ENCODE measurements at places on chromosomes 11 and 22.

DNA sequence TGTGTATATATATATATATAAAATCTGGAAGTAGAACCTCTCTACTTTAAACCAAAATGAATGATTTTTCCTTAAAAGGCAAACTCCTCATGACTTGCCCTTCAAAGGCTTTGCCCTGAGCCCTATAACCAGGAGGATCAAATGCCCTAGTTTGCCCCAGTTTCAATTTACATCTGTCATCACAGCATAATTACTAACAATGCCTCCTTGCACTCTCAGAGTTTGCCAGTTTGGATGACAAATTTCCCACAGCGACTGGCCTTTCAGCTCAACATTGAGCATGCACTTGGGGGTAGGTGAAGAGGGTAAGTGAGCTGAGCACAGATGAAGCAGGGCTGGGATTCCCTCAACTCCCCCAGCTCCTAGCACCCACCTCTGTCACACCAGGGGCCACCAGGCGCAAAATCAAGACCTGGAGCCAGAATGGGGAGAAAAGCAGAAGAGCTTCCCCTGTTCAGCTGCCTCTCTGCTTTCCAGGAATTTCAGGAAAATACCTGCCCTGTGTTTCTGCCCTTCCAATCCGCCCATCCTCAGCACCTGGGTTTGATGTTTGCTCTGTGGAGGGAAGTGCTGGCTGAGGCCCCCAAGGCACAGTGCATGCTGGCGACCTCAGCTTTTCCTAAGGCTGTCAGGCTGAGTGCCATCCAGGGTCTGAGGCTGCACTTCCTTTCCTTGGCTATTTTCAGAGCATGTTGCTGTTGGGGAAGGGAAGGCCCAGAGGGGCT lies 67.5 kb downstream of the ADAMTS15 start:
- DNase-seq: no peak
- H3K4me3 ChIP-seq: no peak overlapping the region
- no peak overlapping the region for H3K27ac ChIP-seq
- H3K4me1 ChIP-seq: no peaks in the 10 kb centered on the region
- no peaks in the 10 kb centered on the region for H3K36me3 ChIP-seq

DNA sequence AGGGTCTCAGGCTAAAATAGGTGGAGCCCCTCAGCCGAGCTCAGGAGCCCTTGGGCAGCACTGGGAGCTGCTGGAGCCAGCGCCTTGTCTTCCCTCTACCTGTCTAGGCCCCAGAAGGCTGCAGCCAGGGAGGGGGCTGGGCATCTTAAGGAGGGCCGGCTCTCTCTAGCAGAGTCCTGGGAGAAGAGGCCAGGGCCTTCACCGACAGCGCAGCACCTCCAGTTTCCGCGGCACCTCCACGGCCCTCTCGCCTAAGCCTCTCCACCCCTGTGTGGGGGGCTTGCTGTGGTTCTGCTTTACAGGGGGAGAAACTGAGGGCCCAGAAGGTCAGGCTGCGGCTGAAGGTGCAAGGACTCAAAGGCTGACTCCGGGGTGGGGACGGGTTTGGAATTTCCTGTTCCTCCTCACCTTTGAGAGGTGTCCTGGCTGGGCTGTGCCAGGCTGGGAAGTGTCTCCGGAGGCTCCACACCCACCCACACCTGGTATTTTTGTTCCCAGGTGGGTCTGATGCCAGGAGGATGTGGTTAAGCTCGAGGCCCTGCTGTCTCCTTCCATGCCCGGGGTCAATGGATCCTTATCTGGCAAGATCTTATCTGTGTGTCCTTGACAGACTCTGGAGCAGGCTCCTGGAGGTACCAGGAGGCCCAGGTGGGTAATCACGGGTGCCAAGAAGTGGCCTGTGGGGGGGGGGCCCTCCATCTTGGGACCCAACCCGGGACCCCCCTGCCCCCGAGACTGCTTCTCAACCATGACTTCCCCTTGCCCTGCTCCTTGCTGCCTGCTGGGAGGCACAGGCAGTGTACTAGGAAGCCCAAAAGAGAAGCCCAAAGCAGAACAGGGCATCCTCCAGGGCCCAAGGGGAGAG lies 95.3 kb upstream of the FGF3 start:
- no peak for DNase-seq
- H3K4me3 ChIP-seq: no peak overlapping the region
- peaks cover 5% of the 10 kb centered on the region for H3K27me3 ChIP-seq
- no peaks in the 10 kb centered on the region for H3K36me3 ChIP-seq

- H3K4me3 ChIP-seq: peak overlapping the region; percentile 71
- DNase-seq: peak; percentile 43
- H3K27me3 ChIP-seq: peaks cover 27% of the 10 kb centered on the region
- no peak overlapping the region for H3K27ac ChIP-seq
These were observed 1.7 kb upstream of the RTN4RL2 start for GRCh38 chr11:57458410-57459163.

DNA sequence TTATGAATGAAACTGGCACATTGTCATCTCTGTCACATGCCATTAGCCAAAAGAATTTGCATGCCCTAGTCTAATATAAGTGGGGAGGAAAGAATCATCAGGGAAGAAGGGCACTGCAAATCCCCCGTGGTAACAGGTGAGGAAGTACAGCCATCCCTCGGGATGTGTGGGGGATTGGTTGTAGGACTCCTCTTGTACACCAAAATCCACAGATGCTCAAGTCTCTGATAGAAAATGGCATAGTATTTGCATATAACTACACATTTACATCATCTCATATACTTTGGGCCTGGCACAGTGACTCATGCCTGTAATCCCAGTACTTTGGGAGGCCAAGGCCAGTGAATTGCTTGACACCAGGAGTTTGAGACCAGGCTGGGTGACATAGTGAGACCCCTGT lies 109.7 kb downstream of the HIPK3 start:
- no peaks in the 10 kb centered on the region for H3K4me1 ChIP-seq
- no peak overlapping the region for H3K4me3 ChIP-seq
- H3K27ac ChIP-seq: no peak overlapping the region
- no peaks in the 10 kb centered on the region for H3K27me3 ChIP-seq
- DNase-seq: no peak

Data from CD8-positive, alpha-beta memory T cell (primary cell).